Activated CD8-positive, alpha-beta memory T cell treated with anti-CD3 and anti-CD28 coated beads, Interleukin-2, amount 10 ng/mL, durations not matched to agents 7 days and 5 days (primary cell): ENCODE measurements at places on chromosomes 2 and 18. TPM values are rescaled to one million over a fixed set of nuclear protein-coding genes. Genes with fewer than 3 reads are reported as not detected.
A peak's percentile ranks its signal among the peaks of the same experiment; 100 is the strongest.

DNA sequence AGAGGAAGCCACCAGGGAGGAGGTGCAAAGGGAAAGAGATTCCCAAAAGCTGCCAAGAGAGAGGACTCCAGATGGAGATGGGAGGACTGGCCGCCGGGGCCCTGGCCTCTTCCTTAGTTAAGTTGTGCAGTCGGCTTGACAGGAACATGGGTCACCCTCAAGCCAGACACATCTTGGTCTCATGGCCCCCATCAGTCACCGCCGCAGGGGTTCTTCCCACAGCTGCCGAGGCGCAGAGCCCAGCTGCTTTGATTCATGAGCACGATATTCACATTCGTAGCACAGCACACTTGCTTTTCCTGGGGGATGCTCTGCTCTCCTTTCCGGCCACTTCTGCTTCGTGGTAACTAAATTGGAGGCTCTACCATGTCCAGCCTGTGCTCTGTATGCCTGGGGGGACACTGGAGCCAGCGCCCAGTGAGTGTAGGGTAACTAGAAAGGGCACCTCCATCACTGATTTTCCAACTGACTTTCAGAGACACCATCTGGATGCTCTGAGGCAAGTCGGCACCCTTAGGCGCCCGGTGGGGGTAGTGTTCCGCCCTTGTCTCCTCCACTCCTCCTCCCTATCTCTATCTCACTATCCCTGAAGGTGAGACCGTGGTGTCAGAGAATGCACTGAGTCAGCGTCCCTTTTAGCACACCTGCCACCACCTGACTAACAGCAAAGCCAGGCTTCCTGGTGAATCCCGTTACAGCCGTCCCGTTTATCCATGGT, 13.3 kb downstream of the TWIST2 start:
- no peak for DNase-seq

DNA sequence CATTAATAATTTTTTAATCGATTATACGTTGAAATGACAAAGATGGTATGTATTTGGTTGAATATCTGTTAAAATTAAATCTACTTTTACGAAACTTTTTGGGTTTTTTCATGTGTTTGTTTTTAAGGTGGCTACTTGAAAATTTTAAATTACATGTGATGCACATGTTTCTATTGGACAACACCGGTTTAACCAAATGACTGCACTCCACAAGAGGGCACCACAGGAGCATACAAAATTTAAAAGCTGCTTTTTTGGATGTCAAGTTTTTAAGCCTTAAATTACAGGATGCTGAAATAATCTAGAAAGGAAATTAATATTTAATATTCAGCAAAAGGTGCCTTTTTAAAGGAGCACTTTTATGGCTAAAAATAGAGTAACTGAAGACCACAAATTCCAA, 98.7 kb downstream of the ACVR1 start:
- peak; percentile 65 for DNase-seq

DNA sequence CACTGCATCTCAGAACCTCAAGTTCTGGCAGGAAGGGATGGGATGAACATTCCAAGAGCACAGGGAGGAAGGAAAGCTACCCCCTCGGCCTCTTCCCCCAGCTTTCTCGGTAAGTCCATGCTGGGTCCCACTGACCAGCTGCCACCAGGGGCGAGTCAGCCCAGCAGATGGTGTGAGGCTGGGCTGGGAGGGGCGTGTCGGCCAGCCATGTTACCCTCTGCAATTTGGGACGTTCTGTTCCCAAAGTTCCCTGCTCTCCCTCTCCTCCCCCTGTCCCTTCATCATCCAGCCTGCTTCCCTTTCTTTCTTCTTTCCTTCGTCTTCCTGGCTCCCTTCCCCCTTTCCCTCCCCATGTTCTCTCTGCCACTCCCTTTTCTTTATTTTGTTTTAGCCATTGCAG, 74.3 kb upstream of the TNP1 start:
- DNase-seq, result no peak

DNA sequence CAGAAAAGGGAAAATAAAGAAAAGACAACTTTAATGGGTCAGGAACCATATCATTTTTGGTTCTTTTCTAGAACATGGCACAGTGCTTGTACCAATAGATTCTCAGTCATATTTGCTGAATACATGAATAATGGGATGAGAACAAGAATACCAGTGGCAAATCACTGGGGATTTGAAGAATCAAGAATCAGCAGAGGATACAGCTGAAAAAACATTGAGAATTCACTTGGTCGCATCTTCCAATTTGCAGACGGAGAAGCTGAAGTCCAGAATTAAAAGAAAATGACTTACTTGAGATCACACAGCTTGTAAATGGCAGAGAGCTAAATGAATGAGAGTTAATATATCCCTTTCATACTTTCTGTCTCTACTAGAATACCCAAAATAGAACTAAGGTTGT, 362.2 kb downstream of the RAD51AP2 start:
- DNase-seq, result no peak

DNA sequence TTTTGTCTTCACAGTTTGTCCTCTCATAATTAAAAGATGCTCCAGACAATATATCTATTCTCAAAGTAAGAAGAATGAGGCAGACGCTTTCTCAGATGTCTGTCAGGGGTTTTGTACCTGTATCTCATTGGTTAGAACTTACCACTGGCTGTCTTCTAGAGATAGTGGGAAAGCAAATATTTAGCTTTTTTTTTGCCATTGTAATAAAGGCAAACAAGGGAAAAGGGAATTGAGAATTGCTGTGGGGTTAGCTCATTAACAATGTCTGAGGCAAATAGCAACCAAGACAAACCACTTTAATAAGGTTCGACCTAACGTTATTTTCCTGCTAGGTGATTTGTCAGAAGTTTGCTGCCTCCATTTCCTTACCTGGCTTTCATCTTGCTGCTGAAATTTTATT, 30.0 kb downstream of the ZNF638 start:
- no peak for DNase-seq

- no peak for DNase-seq
Observed at GRCh38 chr18:58845928-58846724, 18.6 kb upstream of the ZNF532 start.

GRCh38 chr2:232061265-232061664, 99.8 kb downstream of the DIS3L2 start:
- DNase-seq, result no peak

KCNJ3 gene
- total RNA-seq, result not detected

- DNase-seq, result peak; percentile 56
Observed at GRCh38 chr2:216139884-216140283, 30.7 kb downstream of the XRCC5 start.

DNA sequence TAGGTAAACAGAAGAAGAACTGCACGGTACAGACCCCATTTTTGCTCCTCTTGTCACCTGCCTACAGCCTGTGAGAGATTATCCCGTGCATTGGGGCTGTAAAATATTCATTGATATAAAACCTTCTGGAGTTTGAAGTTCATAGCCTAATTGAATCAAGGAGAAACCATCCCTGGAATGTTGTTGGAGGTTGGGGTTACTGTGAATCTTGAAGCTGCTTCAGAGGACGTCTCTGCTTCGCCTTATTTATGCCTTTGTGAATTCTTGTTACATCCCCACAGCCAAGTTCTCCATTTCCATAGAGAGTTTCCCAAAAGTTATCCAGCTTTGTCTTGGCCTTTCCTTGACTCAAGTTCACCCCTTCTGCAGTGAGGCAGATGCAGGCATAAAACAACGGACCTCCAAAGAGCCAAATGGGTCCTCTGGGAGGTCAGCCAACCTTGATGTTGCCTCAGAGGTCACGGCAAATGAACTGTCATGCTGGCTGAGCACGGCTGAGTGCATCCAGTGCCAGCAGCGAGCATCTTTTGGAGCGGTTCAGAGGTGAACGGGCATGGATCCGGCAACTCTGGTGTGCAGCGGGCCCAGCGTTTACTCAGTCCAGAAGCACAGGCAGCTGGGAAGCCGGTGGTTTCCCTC, 317.6 kb downstream of the PRKCE start:
- DNase-seq, result no peak

TANC1 gene
- total RNA-seq, result 0.16 TPM

- DNase-seq, result no peak
Observed at GRCh38 chr2:72833084-72833714, 7.4 kb upstream of the EXOC6B start.

- DNase-seq, result no peak
Observed at GRCh38 chr2:12161085-12161484, 414.7 kb downstream of the LPIN1 start.

- DNase-seq, result peak; percentile 77
Observed at GRCh38 chr2:234368861-234369261, 128.0 kb downstream of the ARL4C start.

PROKR1 gene
- not detected for total RNA-seq

GRCh38 chr18:63095768-63096167, 223.8 kb downstream of the BCL2 start:
- no peak for DNase-seq

- no peak for DNase-seq
Observed at GRCh38 chr2:65700720-65701119, 268.3 kb upstream of the SPRED2 start.

DNA sequence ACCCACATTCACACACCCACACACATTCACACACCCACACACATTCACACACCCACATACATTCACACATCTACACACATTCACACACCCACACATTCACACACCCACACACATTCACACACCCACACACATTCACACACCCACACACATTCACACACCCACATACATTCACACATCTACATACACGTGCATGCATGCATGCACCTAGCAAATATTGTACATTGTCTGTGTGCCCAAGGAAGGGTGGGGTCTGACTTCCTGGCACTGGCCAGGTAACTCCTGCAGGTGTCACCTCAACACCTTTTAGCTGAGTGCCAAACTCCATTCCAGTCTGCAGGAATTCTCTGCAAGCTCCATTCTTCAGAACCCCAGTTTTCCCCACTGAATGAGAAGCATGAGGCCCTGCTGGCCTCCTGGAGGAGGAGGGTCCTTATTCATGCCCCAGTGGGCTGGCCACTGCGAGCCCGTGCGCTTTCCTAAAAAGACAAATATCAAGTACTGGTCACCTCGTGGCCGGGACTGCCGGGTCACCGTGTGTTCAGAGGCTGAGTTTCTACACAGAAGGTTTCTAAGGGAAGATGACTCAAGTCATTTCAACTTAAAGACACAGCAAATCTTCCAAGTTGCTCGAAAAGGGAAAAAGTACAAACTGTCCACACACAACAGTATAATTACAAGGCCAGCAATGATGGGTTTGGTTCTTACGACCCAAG, 131.5 kb downstream of the HDAC4 start:
- peak; percentile 36 for DNase-seq

- no peak for DNase-seq
Observed at GRCh38 chr2:204713211-204713610, 167.9 kb downstream of the PARD3B start.

SPDYA gene
- total RNA-seq, result 1.6 TPM

- no peak for DNase-seq
Observed at GRCh38 chr2:104836841-104837240, 17.1 kb upstream of the POU3F3 start.

CCDC74B gene
- total RNA-seq, result 0.47 TPM

DNA sequence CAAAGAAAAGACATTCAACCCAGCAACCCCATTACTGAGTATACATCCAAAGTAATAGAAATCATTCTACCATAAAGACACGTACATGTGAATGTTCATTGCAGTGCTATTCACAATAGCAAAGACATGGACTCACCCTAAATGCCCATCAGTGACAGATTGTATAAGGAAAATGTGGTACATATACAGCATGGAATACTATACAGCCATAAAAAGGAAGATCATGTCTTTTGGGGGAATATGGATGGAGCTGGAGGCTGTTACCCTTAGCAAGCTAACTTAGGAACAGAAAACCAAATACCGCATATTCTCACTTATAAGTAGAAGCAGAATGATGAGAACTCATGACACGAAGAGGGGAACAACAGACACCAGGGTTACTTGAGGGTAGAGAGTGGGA, 145.9 kb downstream of the GULP1 start:
- no peak for DNase-seq

DNA sequence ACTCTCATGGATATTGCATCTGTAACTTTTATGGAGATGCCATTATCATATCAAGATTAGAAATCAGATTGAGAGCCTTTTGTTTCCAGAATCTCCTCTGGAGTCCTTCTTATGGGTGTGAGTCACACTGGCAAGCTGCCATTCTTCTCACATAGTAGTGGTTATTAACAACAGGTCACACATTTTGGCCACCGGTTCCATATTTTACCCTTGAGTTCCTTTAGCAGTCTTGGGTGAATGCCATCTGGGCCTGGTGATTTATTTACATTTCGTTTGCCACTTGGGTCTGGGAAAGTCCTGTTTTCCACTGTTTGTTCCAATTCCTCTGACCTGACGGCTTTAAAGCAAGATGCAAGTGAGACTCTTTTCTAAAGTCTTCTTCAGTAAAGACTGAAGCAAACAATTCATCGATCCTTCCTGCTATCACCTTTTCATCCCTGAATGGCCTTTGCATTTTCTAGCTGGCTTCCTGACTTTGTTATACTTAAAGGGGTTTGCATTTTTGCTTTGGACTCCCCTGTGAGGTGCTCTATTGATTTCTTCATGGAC, 80.5 kb upstream of the CAVIN2 start:
- no peak for DNase-seq

GRCh38 chr2:145724311-145724898, 1204.5 kb upstream of the ZEB2 start:
- DNase-seq, result no peak

PRSS56 gene
- total RNA-seq, result not detected

DNA sequence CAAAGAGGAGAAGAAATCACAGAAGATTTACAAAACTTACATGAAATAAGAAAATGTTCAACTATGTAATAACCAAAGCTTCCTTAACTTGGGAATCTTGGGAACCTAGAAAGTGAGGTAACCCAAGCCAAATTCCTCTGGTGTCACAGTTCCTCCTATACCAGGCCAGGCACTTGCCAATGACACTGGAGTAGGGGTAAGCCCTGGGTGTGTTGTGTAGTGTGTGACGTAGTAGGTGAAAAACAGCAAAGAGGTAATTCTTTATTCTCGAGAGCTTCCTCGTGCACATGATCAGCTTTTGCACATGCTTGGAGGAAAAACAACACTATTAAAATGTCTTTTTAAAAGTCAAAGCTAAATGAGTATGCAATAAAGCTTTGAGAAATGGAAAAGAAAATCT, 118.0 kb downstream of the METTL8 start:
- no peak for DNase-seq

XDH gene
- not detected for total RNA-seq

DNA sequence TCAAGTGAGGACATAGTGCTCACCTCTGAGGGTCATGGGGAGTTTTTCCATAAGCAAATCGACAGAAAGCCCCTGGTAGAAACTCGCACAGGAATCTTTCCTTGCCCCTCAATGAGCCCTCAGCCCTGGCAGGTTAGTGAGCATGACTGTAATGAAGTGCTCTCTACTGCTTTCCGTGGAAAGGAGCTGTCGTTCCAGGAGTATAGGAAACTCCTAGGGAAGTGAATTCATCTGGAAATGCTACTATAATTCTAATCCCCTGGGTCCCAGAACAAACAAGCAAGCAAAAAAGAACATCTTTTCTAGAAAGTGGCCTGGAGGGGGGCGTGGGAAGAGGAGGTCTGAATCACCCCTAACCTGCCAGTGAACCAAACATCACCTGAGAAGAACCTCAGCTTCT, 18.1 kb downstream of the BCL2L11 start:
- DNase-seq, result no peak

- DNase-seq, result no peak
Observed at GRCh38 chr2:164187121-164187520, 434.2 kb downstream of the GRB14 start.

DYNAP gene
- not detected for total RNA-seq
